T1000 (cell line): ENCODE measurements at places on chromosomes 12 and 14.

DNA sequence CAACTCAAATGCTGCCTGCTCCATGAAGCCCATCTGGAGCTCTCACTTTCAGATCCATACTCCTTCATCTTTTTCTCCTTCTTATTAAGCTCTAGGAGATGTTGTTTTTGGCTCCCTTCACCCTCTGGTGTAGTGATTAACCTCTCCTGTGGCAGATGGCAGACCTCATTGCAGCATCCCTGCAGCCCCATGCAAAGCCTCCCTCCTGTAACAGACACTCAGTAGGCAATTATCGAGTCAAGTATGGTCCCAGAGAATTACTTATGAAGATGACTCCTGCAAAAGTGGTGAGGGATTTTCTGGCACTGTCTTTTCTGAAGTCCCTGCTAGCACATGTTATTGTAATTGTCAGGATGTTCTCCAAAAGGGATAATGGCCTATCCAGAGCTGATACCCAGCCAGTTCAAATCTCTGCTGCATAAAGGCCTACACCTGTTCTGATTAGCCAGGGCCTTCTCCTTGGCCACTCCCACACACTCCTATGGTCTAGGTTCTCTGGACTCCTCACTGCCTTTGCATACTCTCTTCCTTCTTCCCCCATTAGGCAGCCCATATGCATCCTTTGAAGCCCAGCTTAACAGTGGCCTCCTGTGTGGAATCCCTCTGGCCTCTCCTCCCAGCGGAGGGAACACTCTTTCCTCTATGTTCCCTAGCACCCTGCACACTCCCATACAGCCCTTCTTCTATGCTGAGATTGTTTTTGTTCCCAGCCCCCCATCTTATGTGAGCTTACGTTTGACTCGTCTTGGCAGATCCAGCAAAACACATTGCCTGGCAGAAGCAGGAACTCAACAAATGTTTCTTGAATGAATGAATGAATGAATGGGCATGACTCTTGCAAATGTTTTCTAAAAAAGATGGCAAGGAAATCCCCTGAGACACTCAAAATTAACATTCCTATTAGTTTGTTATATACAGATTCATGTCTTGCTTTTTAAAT lies 43.9 kb upstream of the MDM1 start:
- no peak for DNase-seq

GRCh38 chr14:64960762-64961276 lies 11.3 kb downstream of the RAB15 start:
- DNase-seq: no peak

DNA sequence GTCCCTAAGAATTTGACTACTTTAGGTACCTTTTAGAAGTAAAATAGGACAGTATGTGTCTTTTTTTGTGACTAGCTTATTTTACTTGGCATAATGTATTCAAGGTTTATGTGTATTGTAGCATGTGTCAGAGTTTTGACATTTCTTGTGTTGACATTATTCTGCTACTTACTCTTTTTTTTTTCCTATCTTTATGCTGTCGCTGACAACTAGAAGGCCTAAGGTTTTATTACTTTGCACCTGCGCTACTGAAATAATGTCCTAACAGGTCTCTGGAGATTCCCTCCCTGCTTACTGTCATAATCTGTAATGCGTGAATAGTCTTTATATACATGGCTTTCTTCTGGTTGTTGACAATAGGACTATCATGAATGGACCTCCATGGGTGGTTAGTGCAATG lies 43.0 kb downstream of the PDE3A start:
- no peak for DNase-seq

DNA sequence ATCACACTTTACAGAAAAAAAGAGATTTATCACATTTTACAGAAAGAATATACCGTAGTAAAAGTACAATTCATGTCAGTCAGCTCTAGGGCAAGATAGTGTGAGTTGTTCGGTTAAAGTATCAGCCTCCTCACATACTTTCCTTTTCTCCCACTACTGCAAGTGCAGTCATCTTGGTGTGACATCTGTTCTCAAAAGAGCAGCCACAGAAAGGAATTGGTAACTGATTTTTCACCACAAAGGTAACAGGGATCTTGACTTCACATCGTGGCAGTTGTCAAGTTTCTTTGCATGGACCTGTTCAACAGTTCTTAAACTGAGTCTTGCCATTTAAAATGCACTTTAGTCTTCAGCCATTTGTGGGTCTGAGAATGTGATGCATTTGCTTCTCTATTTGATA lies 5.0 kb upstream of the E2F7 start:
- DNase-seq: no peak

DNA sequence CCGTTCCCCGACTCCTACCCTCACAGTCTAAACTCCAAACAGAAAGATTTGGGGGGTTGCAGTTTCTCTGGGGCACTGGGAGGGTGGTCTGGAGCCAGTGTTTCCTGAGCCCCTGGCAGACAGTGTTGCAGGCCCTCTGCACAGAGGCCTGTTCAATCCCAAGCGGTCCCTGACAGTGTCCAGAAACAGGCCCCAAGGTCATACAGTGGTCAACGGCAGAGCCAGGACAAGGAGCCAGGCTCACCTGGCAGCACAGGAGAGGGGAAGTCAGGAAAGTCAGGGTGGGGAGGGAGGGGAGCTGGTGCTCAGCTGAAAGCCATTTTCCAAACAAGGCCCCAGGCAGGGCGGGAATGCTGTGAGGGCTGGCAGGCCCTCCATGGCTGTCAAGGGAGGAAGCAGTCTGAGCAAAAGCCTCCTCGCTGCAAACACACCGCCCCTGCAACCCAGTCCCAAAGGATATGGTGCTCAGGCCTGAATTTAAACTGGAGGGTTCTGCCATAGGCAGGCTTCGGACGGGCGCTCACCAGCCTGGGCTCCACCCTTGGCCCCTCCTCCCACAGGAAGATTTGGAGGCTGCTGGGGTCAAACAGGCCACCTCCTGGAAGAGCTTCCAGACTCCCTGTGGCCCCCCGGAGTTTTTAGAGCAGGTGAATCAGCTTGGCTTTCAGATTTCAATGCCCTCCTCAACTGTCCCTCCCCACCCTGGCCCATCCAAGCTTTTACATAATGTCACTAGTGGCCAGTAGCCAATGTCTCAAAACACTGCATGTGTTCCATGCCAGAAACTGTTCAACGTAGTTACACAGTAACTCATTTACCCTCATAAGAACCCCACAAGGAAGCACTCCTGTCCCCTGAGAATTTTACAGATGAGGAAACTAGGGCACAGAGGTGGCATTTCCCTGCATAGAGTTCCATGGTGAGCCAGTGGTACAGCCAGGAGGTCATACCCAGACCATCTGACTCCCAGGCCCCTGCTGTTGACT lies 41.5 kb downstream of the CHGA start:
- no peak for DNase-seq

- DNase-seq: no peak
These were observed 179.3 kb downstream of the RAD51B start for GRCh38 chr14:67998834-67999233.

DNA sequence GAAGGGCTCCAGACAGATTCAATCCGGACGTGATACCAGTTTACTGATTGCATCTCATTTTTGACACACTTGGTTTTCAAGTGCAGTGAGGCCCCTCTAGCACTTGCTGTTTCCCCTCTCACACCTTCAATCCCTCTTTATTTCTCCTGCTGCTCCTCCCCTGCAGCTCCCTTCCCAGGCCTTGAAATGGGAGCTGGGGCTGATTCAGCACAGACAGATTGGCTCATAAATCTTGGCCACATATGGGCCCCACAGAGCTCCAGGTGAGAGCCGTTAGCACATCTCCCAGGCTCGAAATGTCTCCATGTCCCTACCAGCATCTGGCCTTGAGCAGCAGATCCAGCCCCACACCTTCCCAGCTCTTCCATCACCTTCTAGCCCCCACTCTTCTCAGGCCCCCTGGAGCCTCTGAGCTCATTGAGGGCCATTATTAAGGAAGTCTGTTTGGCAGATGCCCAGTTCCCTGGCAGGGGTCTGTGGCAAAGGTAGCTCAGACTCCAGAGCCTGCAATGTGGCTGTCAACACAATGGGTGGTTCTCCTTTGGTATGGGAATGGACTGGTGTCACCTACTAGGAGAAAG lies 220.3 kb upstream of the FKBP4 start:
- DNase-seq: no peak

- DNase-seq: no peak
These were observed 8.2 kb downstream of the SINHCAF start for GRCh38 chr12:31317471-31318395.

GRCh38 chr14:90184571-90185266 lies 71.6 kb upstream of the PSMC1 start:
- no peak for DNase-seq

DNA sequence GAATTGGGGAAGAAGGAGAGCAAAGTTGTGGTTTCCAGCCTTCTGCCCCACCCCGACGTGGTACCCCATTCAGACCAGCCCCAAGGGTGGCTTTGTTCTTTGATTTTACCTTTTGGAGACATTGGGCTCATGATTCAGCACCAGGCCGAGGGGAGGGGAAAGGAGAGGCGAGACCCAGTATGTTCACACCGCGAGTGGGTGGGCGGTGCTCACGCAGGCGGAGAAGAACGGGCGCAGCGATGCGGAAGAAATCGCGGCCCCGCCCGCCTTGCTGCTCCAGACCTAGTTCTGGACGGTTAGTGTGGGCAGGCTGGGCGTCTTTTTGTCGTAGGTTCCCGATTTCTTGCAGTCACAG lies 963 bp downstream of the ATL1 start:
- peak; percentile 24 for DNase-seq

DNA sequence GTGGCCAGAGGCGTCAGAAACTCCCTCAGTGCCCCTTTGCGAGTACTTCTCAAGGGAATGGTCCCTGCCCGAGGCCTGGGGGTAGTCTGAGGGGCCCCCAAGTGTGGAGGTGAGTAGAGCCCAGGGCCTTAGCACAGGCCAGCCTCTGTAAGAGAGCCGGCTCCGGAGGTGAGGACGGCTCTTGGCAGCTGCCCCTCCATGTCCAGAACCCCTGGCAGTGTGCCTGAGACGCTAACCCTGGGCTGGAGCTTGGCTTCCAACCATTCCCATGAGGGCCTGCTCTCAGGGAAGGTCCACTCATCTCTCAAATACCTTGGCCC lies 61.7 kb downstream of the PRMT8 start:
- no peak for DNase-seq

DNA sequence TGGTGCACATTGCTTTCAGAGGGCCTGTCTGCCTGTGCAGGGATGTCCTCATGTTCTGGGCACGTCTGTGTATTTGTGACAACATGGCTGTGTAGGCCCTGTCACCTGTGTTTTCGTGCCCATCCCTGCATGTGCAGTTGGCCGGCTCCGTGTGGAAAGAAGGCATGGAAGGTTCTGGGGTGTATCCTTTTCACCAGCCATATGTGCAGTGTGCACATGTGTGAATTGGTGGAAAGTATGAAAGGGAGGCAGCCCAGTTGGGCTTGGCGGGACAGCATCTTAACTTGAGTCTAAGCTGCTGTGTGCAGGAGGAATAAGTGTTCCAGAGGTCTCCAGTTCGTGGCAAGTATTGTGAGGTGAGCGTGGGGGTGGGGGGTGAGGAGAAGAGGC lies 669 bp downstream of the TSPAN11 start:
- DNase-seq: no peak

GRCh38 chr14:32078023-32078857 lies 1.1 kb downstream of the ARHGAP5 start:
- DNase-seq: peak; percentile 23

GRCh38 chr12:128025589-128026245 lies 241.3 kb upstream of the TMEM132C start:
- no peak for DNase-seq

- DNase-seq: no peak
These were observed 96.8 kb downstream of the MYRFL start for GRCh38 chr12:69921831-69922230.

GRCh38 chr12:6345319-6346091 lies 3.6 kb upstream of the TNFRSF1A start:
- DNase-seq: peak; percentile 67

DNA sequence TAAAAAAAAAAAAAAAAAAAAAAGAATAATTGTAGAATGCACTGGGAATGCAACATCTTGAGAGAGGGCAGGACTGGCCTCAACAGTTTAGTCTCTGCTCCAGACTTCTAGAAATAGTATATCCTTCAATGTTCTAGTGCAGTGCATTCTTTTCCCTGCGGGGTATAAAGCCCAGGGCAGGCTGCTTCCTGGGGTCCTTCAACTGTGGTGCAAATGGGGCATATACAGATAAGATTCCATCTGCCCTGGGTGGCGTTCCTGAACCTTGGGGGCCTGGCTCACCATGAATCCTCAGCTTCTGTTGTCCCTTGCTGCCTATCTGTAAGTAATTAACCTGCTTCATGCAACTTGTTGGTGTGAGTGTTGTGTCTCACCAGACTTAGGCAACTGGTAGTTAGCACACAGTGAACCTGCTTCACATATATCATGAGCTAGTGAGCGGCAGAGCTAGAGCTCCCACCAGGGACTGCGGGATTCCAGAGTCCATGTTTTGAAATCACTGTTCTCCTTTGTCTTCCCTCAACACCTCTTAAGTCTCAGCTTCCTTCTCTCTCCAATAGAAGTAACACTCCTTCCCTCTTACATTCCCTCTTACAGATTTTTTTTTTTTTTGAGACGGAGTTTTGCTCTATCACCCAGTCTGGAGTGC lies 177.6 kb downstream of the SUDS3 start:
- DNase-seq: no peak

GRCh38 chr14:54377501-54377900 lies 19.3 kb upstream of the CDKN3 start:
- DNase-seq: no peak

DNA sequence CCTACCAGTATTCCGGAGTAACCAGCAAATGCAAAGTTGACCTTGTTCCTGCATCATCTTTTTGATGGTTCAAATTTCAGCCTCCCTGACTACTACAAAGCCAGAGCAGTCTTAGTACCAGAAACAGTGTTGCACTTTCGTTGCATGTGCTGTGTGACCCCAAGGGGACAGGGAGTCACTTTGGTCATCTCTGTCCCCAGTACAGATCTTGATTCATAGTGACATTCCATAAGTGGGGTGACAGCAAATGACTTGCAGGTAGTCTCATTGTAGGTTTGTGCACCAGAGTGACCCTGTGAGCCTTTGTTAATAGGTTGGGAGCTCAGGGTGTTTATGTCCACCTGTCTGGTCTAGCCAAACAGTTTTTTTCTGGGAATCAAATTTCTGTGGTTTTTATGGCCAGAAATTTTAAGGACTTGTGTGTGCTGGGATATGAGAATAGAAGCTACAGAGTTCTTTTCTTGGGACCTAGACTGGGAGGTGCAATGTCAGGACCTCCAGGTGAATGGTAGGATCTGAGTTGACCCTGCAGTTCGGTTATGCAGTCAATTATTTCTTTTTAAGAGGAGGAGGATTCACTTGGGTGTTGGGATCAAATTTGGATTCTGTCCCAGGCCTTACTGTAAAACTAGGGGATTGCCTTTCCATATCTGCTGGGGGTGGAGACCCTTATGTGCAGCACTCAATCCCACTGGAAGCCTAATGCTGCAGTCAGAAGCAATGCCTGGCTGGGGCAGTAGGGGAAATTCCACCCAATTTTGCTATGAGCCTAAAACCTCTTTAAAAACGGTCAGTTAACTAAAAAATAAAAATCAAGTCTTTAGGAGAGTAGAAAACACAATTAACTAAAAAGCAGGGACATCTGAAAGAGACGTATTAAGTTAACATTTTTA lies 10.1 kb downstream of the EIF5 start:
- no peak for DNase-seq

DNA sequence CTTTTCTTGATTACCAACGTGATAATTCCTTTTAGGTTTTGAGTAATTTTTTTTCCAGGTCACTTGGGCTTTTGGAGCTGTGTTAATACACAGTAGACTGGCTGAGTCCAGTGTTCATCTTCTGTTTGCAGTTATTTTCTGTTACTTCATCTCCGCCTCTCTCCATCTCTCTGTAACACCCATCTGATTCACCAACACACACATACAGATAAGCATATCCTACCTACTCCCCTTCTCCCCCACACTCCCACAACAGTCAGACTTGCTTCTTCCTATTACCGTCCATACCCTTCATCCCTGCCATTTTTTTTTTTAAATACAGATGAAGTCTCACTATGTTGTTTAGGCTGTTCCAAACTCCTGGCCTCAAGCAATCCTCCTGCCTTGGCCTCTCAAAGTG lies 72.7 kb upstream of the MANSC4 start:
- DNase-seq: no peak
